ENCODE measurements at places on chromosomes 2 and 18.

DNA sequence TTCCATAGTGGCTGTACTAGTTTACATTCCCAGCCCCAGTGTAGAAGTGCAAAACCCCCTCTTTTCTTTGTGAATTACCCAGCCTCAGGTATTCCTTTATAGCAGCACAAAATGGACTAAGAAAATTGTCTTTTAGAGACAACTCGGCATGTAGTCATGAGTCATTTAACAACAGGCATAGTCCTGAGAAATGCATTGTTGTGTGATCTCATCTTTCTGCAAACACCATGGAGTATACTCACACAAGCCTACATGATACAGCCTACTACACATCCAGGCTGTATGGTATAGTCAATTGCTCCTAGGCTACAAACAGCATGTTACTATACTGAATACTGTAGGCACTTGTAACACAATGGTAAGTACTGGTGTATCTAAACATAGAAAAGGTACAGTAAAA is 44.4 kb upstream of the MBP start:
- DNase-seq = no peak

- DNase-seq = no peak
These were observed 41.4 kb downstream of the IL1R2 start for GRCh38 chr2:102033031-102033749.

DNA sequence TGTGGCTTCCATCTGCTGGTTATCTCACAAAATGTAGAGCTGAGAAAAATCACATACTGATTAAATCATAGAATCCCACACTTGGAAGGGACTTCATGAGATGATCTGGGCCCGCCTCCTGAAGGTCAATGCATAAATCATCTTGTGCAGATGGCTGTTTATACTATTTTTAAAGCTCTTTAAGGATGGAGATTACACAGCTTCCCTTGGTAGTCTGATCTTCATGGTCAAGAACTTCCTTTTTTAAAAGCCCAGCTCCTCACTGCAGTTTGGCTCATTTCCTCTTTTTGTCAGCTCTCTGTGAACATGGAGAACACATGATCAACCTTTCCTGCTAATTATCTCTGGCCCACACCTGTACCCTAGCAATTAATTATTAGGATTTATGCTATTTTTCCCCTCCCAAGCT is 25.9 kb downstream of the GCG start:
- DNase-seq = no peak

GRCh38 chr2:240336820-240337427 is 98.5 kb upstream of the GPC1 start:
- DNase-seq = no peak

DNA sequence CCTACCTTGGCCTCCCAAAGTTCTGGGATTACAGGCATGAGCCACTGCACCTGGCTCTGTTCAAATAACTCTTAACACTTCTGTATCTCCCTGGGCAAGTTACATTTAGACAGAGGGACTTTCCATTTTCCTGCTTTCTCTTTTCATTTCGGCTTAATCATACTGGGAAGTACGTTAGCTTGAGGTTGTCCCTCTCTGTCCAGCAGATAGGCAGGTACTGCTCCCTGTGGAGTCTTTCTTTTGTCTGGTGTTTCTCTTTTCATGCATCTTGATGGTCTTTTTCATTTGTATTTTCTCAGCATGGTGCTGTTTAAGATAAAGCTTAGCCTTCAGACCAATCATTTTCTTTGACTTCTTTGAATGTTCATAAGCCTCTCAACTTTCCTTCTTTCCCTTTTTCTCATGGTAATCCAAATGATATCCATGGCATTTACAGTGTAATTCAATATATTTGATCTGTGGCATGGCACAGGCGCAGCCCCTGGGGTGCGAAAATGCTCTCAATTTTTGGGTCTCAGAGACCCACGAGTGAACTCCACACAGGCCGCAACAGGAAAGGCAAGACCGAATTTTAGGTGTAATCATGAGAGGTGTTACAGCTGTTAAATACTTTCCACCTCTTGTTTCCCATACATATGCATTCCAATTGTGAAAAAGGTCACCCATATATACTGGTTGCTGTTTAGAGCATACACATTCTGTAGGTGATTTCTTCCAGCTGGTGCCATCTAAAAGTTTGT is 99.9 kb upstream of the MYO3B start:
- DNase-seq = no peak

DNA sequence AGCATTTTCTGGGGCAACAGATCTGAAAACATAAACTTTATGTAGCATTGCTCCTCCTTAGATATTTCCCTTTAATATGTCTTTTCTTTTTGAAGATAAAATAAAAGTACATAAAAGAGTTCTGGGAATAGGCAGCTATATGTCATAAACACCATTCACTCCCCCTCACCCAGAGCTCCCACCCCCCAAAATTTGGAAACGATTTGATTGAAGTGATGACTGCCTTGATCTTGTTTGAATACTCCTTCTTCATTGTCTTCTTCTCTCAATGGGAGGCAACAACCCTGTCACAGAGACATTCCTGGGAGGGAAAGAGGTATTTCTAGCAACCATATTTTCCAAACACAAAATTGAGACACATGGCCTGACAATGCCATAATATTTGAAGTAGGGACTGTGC is 369.3 kb downstream of the ARHGAP15 start:
- DNase-seq = no peak

DNA sequence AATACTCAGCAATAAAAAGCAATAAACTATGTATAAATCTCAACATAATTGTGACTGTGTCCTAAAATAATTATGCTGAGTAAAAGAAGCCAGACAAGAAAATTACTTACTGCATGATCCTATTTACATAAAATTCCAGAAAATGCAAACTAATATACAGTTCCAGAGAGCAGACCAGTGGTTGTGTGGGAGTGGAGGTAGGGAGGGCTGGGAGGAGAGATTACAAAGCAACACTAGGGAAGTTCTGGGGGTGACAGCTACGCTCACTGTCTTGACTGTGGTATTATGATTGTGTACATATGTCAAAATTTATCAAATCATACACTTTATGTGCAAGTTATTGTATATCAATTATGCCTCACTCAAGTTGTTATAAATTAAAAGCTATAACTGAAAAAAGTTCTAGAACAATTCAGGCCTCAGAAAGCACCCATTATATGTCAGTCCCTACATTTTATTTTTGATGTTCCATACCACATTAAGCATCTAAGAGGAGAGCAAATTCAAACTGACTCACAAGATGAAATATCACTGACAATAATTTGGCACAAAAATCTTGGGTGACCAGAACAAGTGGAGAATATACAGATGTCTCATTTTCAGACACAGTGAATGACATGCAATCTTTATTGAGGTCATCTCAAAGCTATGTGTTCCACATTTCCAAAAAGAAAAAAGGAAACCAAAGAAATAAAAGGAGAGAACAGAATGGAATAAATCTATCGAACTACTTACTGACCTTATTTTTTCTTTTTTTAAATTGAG is 85.1 kb downstream of the ANTXR1 start:
- DNase-seq = no peak

DNA sequence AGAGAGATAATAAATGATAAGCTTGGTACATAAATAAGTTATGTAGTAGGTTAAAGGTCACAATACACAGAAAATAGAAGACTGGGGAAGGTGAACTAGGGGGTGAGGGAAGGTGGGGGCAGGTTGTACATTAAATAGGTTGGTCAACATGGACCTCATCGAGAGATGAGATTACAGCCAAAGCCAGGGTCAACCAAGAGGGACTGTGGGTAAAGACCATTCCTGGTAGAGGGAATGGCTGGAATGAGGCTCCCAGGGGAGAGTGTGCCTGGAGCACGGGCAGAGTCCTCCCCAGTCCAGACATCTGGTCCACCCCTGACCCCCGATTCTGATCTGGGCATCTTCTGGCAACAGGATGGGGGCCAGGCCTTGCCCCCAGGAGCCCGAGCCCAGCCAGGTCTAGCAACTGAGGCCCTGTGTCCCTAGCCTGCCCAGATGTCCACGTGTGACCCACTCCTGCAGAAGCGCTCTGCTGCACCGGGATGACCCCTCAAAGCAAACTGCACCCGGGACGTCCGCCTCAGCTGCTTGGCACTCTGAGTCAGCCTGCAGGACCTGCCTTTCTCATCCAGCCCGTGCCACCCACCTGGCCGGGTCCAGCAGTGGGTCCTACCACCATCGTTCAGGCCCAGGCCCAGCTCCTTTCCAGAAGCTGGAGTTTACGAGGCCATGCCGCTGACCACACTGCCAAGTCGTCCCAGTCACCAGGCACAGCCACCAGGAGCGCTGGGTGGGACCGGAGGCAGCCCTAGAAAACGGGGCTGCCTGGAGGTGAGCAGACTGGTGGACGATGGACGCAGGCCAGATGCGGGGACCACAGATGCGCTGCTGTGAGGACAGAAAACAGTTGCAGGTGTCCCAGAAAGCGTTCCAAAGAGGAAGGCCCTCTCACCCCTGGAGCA is 56.2 kb upstream of the ID2 start:
- DNase-seq = no peak

GRCh38 chr2:79512442-79513401 is at the start of gene CTNNA2:
TSS of gene CTNNA2 (plus strand) at chr2:79513051.
- no peak for DNase-seq

DNA sequence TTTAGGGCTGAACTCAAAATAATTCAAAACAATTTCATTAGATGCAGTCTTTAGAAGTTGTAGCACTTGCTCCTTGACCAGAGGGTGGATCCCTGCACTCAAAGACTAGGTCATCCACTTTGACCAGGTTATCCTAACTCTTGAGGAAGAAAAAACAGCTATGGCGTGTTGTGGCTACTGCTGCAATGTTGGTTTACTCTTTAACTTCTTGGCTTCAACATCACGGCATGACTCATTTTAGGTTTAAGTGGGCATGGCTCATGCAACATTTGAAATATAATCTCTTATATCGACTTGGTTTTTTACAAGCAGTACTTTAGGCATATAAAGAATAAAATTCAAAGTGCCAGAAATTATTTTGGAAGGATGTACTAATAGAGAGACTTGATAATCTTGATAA is 35.4 kb downstream of the ANKRD29 start:
- DNase-seq = no peak

- DNase-seq = no peak
These were observed 659 bp upstream of the COX5B start for GRCh38 chr2:97645112-97645694.

- no peak for DNase-seq
These were observed 654.1 kb upstream of the SYT4 start for GRCh38 chr18:43931439-43931838.

GRCh38 chr2:37585295-37585908 is 86.0 kb downstream of the CDC42EP3 start:
- no peak for DNase-seq

GRCh38 chr2:86012007-86012712 is 93.5 kb downstream of the POLR1A start:
- no peak for DNase-seq

- no peak for DNase-seq
These were observed 142.6 kb downstream of the SETBP1 start for GRCh38 chr18:44823286-44823685.

DNA sequence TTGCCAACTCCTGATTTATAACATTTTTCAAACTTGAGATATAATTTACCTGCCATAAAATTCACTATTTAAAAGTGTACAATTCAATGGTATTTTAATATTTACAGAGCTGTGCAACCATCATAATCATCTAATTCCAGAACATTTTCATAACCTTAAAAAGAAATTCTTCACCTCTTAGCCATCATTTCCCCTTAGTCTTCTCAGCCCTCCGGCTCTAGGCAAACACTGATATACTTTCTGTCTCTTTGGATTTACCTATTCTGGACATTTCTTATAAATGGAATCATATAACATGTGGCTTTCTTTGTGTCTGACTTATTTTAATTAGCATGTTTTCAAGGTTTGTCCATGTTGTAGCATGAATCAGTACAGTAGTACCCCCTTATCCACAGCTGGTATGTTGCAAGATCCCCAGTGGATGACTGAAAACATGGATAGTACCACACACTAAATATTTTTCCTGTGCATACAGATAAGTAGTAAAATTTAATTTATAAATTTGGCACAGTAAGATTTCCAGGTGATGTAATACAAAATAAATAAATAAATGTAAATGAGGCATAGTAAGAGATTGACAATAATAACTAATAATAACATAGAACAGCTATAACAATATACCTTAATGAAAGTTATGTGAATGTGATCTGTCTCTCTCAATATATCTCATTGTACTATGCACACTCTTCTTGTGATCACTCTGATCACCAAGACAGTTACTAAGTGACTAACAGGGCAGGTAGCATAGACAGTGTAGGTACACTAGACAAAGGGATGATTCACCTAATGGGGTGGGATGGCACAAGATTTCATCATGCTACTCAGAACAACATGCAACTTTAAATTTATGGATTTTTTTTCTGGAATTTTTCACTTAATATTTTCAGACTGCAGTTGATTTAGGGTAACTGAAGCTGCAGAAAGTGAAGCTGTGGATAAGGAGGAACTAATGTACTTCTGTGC is 73.1 kb downstream of the RAB3GAP1 start:
- no peak for DNase-seq

DNA sequence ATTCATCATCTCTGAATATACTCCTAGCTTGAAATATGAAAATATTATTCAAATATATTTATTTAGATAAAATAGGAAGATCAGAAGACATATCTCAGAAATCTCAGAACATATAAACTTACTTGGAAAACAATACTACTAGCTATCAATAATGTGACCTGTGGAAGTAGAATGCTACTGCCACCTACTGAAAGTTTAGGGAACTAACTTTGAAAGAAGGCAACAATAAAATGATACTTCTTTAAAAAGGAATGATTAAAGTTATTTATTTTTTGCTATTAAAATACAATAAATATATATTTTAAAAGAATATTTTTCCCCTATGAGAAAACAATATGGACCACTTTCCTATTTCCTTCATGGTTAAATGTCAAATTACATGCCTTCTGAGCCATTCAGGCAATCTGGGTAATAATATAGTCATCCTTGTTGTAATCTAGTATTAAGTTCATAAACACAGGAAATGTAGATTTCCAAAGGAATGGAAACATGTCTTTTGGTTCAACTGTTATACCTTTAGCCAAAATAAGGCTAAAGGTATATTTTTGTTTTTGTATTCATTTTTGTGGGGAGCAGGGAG is 26.0 kb downstream of the ACADL start:
- no peak for DNase-seq

DNA sequence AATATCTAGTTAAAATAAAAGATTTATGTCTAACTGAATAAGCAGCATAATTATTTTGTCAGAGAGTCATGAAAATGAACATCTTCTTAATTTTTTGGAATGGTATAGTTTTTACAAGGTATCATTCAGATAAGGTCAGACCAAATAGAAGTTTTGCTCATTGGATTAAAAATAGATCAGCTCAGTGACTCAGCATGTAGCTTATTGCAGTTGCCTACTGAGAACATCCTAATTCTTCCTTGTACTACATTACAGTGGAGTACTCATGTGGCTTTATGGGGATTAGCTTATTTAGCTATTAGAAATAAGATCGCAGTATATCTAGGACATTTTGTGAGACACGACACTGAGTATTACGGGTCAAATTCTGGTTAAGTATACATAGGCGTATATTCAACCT is 38.2 kb upstream of the PPM1B start:
- DNase-seq = no peak

- no peak for DNase-seq
These were observed 33.1 kb downstream of the TUBB6 start for GRCh38 chr18:12340945-12341660.

- DNase-seq = no peak
These were observed 476.3 kb upstream of the VWC2L start for GRCh38 chr2:213934560-213934959.
